Brain pericyte (primary cell): ENCODE measurements at places on chromosomes 11 and 22.

GRCh38 chr22:39574779-39575551, 4.4 kb downstream of the CACNA1I start:
- DNase-seq: peak; percentile 76

DNA sequence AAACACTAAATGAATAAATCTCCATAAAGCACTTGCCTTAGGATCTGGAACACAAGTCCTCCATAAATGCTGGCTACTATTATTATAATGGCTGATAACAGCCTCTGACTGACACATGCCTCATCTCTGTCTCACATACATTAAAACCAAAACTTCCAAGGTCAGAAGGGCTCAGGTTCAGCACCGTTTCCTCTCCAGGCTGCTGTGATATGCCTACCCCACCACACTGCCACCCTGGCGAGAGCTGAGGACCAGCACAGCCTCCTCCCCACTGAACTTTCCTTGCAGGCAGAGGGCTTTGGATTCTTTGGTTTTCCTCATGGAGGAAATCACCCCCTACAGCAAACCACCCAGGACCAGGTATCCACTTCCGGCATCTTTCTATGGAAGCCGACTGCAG, 112.8 kb downstream of the ABTB2 start:
- DNase-seq: no peak

GRCh38 chr22:49412236-49412635, 415.4 kb downstream of the BRD1 start:
- DNase-seq: no peak

- no peak for DNase-seq
Observed at GRCh38 chr11:34599406-34599945, 21.4 kb upstream of the EHF start.

DNA sequence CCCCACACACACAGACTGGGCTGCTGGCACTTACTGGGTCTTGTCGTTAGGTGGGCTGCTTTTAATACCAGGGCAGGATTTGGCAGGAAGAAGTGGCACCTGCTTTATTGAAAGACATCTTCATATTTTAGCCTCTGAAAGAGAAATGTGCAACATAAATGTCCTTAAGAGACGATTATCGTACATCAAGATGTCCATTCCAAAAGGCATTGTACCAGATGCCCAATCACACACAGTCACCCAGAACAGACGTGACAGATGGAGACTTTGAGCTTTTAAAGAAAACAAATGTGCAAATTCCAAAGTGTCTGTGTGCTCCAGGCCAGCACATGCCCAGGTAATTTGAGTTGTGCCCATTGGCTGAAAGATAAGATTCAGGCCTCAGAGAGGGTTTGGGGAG, 155.7 kb downstream of the RRAS2 start:
- no peak for DNase-seq

DNA sequence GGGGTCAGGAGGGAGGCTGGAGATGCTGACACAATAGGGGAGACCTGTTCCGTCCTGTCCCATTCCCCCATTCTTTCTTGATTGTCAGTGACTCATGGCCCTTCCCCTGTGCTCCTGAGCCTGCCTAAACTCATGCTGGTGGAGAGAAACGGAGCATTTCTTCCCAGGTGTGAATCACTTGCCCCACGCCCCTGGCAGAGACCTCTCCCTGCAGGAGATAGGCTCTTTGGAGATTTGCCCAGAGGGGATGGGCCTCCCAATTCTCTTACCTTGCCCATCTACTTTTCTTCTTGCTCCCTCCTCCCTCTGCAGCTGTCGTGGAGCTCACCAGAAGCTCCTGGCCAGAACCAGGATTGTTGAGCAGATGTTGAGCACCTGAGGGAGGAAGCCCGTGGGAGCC, 121.9 kb upstream of the OR9Q1 start:
- no peak for DNase-seq

DNA sequence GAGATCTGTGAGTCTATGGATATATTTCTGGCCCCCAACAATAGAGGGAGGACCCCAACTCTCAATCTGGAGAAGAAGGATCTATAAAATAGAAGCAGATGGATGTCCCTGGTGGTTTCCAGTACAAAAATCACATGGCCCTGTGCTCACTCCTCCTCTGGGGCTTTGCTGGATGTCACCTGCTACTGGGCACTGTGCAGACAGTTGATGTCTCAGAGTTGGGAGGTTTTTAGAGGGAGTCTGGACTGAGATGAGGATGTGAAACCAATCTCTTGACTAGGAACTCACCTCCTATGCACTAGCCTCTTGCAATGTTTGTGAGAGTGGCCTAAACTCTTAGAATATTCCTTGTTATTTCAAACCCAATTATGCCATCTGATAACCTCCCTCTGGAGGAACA, 107.2 kb downstream of the SCN3B start:
- no peak for DNase-seq

- DNase-seq: no peak
Observed at GRCh38 chr11:25838918-25839625, 492.9 kb upstream of the ANO3 start.

GRCh38 chr11:15117751-15118150, 3.0 kb downstream of the INSC start:
- DNase-seq: no peak

- no peak for DNase-seq
Observed at GRCh38 chr11:72010529-72011233, 12.0 kb downstream of the IL18BP start.

- DNase-seq: no peak
Observed at GRCh38 chr22:44085743-44086270, 61.7 kb downstream of the PARVB start.

DNA sequence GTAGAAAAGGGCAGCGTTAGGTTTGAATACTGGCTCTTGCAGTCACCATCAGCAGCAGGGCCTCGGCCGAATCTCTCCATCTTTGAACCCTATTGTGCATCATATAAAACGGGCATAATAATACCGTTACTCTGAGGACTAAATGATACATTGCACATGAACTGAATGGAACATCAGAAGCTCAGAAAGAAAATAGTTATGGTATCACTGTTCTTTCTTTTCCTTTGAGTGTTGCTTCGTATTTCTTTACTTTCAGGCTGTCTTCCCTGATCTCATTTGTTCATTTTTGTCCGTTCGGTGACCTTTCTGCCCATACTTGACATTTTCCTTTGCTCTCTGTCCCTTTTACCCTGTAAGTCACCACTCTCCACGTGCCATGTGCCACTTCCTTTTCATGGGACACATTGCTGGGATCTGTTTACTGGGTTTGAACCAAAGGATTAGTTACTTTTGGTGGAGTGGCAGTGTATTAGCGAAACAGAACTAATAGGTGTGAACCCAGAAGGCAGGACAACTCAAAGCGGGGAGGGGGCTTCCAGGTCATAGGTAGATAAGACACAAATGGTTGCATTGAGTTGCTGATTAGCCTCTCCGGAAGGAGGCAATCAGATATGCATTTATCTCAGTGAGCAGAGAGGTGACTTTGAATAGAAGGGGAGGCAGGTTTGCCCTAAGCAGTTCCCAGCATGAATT, 717 bp upstream of the ZNF202 start:
- DNase-seq: no peak

DNA sequence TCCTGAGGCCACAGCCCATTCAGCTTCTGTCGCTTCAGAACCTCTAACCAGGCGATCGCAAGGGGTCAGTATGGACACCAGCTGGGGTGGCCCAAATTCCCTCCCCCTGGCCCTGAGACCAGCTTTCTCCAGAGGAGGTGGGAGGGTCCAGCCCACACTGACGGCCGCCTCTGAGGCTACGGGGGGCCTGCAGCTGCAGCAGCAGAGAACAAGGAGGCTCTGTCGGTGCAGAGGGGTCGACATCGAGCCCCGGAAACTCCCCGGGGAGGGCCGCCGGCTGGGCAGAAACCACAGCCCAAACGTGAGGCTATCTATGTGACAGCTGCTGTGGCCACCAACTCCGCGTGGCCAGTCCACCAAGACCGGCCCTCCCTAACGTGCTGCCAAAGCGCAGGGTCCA, 40.8 kb downstream of the ELFN2 start:
- no peak for DNase-seq

GRCh38 chr11:63713766-63714165, 32.5 kb downstream of the RTN3 start:
- no peak for DNase-seq

DNA sequence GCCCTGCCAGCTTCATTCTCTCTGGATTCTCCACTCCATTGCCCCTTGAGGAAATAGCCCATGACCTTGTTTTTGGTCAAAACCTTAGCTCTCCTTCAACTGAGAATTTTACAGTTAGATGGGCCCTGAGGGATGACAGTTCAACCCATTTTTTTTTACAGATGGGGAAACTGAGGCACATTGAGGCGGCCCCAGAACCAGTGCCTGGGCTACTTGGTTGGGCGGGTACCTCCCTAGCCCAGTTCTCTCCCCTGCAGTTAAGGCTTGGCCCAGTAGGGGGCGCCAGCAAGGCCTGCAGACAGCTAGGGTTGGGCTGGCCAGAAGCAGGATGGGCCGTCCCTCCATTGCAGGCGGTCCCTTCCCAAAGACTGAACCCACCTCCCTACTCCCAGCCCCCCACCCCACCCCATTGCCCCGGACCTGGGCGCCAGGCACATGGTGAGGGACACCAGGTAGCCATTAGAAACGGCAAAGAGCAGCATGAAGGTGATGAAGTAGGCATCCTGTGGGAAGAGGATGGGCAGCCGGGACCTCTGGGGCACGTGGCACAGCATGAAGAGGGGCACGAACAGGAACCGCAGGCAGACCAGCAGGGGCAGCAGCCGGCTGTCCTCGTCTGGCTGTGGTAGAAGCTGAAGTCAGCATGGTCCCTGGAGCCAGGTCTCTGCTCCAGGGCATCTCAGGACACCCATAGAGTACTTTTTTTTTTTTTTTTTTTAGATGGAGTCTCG, 7.6 kb downstream of the SLC29A2 start:
- no peak for DNase-seq

DNA sequence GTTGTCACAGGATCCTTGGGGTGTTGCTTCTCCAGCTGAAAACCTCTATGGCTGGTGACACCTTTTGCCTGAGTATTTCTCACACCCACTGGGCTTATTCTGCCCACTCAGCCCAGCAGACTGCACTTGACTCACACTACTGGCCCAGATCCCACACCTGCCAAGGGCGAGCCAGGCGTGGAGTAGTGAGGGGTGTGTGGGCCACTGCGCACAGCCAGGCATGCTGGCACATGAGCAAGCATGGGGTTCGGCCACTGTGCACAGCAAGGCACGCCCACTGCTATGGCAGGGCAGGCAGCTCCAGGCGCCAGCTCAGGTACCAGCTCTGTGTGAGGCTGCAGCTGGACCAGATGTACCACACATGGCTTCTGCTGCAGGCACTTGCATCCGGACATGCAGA, 116.5 kb upstream of the MTNR1B start:
- no peak for DNase-seq

DNA sequence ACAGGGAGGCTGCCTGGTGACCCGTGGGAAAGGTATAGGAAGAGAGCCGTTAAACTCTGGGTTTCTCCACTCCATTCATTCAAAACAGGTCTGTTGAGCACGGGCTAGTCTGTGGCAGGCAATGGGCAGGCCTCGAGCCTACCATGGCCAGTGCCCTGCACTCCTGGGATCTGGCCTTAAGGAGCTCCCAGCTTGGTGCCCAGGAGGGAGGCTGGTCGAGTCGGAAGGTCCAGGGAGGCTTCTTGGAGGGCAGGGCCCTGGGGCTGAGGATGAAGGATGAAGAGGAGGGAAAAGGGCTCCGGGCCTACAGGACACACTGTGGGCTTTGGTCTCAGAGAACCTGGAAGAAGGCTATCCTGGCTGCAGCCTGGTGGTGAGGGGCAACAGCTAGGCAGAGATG, 41.9 kb upstream of the MN1 start:
- no peak for DNase-seq

DNA sequence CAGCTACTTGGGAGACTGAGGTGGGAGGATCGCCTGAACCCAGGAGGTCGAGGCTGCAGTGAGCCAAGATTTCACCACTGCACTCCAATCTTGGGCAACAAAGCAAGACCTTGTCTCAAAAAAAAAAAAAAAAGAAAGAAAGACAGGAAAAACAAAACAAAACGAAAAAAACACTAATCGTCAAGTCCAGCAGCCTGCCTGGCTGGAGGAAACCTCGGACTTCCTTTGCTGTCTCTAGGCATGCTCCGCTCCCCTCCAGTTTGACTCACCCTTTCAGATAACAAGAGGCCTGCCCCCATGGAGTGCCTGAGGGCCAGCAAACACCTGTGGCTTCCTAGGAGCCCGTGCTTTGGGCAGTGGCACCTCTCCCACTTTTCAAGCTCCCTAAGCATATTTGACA, 28.8 kb upstream of the CHKA start:
- DNase-seq: no peak

DNA sequence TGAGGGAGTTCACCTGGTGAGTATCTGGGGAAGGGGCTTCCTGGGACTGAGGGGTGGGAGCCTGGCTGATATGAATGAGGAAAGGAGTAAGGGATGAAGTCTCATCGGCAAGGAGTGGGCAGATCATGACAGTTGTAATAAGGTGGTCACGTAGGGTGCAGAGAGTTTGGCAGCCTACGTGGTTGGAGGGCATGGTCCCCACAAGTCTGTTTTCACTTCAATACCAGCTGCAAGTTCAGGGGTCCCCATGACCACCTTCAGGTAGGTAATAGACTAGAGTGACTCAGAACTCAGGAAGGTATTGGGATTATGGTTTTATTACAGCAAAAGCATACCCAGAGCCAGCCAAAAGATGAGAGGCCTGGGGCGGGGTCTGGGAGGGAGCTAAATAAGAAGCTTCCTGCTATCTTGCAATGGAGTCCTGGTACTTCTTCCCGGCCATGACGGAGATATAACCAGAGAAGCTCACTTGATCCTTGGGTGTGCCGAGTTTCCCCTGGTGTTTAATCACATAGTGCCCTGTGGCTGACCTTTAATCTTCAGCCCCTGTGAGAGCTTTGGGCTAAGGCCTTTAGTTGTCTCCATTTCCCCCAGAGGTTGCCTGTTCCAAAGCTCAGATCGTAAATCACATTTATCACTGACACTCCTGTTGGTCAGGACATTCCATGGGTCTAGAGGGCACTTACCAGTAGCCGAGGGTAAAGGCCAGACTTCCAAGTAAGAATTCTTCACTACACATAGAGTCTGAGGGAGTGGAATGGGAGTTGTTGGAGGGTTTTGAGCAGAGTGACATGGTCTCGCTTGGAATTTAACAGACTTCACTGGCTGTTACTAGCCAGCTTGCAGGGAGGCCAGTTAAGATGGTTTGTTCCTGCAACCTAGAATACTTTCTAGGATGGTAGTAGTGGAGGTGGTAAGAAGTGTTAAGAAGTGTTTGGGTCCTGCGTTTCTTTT, 9.1 kb downstream of the SLC3A2 start:
- no peak for DNase-seq

DNA sequence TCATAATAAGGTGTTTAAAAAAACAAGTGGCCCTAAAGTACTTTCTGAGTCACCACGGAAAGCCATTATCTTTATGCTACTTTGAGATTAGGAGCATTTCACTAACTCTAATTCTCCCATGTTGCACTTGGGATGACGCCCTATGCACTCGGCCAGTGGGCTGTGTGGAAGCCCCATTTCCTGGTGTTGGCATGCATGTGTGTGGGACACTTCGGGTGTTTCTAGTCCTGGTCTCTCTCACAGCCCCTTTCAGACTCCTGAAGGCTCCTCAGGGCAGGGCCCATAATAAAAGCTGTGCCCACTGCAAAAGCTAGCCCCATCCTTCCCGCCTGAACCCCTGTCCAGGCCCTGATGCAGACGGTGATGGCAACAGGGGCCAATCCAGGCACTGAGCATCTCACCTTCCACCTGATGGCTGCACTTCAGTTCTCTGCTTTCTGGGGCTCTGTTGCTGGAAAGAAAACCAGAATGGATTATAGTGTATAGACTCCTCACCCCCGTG, 14.9 kb upstream of the FXYD2 start:
- no peak for DNase-seq

GRCh38 chr11:38305682-38306081, 1707.6 kb upstream of the RAG2 start:
- peak; percentile 11 for DNase-seq
